ENCODE measurements at places on chromosomes 2 and 18. TPM values are rescaled to one million over a fixed set of nuclear protein-coding genes. Genes with fewer than 3 reads are reported as not detected.

- DNase-seq = no peak
Observed at GRCh38 chr2:201072201-201072530, 365 bp downstream of the NDUFB3 start.

DNA sequence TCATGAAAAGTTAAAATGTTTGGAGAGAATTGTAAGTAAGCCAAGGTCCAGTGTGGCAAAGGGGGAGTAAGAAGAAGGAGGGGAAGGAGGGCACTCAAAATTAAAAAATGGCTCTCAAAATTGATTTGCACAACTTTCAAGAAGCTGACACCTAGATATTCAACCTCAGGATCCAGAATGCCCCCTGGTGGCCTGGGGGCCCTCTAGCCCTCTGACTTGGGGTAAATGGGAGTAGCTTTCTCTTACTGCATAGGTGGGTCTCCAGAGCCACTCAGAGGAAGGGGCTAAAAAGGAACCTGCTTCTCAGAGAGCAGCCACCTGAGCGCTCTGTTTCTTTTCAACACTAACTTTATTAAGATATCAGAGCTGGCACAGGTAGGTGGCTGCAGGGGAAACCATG is 968.5 kb downstream of the BCL11A start:
- DNase-seq = no peak

DNA sequence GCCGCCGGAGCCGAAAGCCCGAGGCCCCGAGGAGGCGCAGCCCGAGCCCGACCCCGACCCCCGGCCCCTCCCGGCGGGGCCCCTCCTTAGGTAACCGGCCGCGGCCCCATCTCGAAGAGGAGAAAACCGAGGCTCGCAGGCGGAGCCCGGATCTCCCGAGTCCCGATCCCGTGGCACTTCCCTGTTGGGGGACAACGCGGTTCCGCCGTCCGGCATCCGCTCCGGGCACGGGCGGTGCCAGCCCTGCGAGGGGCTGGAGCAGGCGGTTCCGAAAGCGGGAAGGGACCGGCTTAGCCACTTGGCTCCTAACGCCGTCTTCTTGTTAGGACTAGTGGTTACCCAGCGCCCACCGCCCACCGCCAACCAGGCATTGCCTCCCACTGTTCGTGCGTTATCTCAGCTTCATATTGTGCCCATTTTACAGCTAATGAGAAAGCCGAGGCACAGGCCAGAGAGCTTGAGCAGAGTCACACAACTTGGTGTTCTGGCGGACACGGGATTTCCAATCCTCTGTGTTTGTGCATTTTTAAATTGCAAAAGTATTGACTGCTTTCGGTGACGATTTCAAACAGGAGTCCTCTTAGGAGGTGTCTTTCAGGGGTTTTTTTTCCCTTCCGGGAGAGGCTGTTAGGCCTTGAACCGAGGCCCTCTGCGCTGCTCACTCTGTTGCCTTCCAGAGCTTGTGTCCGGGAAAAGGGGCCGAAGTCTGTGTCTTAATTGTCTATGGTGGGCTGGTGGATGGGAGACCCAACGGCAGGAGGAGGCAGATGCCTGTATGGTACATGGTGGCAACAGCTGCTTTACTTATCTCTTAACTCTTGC is 562 bp downstream of the CENPA start:
- DNase-seq = peak; percentile 25

DNA sequence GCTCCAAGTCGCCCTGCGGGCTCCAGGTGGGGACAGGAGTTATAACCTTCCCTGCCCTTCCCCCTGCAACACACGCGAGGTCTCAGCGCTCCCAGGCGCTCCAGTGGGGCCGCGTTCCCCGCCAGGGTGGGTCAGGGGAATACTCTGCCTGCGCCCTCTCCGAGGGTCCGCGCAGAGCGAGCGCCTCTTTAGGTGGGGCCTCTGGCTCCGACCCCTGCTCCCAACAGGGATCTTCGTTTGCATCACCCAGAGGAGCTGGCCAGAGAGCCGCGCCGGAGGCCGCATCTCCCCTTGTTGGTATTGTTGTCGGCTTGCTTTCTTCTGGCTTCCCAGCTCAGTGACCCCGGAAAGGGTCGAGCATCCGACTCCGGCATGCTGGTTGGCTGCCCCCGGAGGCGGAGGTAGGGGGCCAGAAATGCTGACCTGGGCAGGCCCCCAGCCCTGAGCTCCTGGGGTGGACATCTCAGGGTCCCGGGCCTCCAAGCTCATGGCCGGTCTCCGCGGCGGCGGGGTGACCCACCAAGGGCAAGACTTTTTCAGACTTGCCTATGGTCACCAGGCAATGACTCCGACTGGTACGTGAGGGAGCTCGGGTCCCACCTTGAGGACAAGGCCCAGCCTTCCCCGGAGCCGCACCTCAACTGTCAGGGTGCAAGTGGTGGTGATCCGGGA is 11.2 kb upstream of the EN1 start:
- no peak for DNase-seq

DNA sequence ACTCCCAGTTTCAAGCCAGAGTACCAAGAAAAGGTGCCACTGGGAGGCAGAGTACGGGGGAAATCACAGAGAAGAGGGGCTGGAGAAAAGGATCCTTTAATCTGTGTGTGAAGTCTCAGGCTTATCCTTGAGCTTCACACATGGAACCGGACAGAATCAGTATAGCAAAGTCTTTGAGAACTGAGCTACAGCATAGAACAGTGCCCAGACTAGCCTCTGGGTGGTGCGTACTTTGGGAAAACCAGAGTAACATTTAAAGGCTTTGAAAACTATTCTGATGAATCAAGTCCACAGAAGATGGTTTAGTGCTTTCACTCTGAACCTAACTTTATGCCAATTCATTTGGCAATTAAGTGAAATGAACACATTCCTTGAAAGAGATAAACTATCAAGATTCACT is 83.1 kb downstream of the BABAM2 start:
- no peak for DNase-seq

DNA sequence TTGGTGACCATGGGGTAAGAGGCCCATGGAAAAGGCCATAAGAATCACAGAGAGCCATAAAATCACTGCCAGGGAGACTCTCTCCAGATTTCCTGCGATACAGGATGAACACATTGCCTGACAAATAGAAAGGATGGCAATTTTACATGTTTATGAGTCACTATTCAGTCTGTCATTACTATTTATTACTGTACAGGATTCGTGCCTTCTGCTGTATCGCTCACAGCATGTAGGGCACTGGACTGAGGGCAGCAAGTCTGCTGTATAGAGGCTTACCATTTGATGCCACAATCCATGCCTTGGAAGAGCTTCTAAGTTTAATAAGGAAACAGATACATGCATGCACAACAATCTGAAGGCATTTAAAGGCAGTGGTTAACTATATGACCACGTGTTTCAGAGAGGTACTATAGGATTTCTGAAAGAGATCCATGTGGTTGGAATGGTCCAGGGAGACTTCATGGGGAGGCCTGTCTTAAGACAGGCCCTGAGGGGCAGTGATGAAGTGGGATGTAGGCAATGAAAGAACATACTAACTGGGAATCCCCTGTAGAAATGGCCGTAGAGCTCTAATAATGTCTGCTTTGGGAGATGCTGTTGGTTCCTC is 702.4 kb upstream of the RAB6C start:
- DNase-seq = no peak

DNA sequence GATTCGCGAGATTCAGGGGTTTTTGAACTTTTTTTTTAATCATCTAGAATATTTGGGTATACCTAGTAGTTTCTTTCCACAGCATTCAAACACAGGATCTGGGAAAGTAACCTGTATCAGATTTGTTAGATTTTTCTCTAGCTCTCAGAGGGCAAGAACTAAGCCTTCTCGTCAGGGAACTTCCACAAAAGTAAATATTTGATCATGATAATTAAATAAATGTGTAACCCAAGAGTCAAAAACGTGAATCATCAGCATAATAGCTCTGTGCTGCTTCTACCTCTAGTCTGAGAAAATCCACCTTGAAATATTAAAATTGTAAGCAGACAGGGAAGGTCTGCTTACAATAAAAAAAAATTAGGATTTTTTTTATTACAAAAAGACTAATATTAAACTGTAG is 225.7 kb upstream of the SPOPL start:
- no peak for DNase-seq

GRCh38 chr2:189109921-189110397 is 69.6 kb downstream of the COL5A2 start:
- DNase-seq = no peak

DNA sequence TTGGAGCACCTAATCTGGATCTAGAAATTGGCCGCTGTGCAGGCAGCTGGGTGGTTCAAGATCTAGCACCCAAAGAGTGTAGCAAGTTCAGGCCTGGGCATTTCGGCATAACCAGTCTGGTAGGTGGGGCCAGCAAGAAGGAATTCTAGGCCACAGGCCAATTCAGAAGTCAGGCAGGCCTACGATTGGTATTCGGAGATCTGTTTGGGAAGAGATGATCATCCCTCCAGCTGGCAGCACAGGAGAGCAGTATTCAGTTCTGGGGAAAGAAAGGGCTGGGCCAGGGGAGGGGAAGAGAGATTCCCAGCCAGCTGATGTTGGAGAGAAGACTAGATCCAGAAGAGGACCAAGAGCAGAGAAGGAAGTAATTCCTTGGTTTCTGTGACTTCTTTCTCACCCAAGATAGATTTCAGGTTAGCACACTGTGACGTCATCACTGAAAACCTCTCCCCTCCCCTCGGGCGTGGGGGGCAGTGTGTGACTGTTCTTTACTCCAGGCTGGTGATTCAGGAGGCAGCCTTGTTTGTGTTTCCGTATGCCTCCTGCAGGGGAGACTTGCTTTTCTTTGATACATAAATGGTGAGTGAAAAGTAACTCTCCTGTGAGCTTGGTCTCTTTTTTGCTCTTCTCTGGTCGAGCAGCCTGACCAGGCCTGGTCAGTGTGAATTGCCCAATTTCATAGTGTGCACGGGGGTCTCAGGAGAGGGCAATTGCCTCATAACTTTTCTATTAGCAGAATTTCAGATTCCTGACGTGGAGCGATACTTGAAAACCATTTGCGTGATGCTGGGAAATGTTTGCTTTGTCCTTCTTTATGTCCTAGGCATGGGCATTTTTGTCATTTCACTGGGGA is 61.1 kb downstream of the MEIS1 start:
- no peak for DNase-seq

DNA sequence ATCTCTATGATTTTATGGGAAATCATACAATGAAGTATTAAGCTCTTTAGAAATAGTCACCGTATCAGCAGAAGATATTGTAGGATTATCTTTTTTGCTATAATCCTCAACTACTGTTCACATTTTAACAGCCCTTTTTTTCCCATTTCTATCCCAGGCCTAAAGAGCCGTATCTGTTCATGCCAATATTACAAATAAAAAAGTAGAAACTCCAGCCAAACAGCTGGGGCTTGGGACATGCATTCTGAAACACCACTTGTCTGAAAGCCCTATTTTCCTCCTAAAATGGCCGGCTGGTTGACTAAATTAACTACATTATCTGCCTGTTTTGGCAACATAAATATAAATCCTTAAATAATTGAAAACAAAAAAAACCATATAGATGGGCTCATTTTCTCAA is 477.8 kb downstream of the CDH2 start:
- DNase-seq = no peak

The SP140 gene
- polyA plus RNA-seq = 13.0 TPM

The GPBAR1 gene
- polyA plus RNA-seq = 0.27 TPM

Measured in naive thymus-derived CD4-positive, alpha-beta T cell (primary cell).